C1 segment of cervical spinal cord (tissue), 14 donors: ENCODE measurements at places on chromosomes 13 and 19.

DNA sequence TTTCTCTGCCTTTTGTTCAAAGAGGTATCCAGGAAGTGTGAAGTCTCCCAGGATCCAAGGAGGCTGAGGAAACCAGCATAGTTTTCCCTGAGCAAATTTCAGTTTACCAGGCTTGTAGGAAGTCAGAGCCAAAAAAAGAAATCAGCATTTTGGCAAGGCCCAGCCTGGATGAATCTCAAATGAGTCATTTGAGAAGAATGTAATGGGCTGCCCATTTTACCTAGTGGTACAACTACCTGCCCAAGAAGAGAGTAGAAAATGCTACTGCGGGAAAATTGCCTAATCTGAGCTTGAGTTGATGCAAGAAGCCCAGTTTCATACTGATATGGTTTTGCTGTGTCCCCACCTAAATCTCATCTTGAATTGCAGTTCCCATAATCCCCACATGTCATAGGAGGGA is 284.1 kb upstream of the ZNF507 start:
- no peak for DNase-seq

DNA sequence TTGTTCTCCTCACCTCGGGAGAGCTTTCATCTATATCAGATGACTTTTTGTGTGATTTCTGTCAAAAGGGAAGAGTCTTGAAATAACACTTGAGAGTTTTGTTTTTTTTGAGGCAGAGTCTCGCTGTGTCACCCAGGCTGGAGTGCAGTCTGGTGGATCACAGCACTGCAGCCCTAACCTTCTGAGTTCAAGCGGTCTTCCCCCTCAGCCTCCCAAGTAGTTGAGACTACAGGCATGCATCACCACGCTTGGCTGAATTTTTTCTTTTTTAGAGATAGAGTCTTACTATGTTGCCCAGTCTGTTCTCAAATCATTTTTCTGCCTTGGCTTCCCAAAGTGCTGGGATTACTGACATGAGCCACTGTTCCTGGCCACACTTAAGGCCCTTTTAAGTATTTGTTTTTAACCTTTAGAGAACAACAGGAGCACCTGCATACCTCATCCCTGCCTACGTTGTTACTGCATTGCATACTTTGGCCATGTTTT is 11.4 kb downstream of the NDFIP2 start:
- DNase-seq: no peak

GRCh38 chr13:34863360-34864135 is 78.5 kb upstream of the NBEA start:
- DNase-seq: no peak

GRCh38 chr13:60009300-60010253 is 154.2 kb downstream of the DIAPH3 start:
- no peak for DNase-seq

DNA sequence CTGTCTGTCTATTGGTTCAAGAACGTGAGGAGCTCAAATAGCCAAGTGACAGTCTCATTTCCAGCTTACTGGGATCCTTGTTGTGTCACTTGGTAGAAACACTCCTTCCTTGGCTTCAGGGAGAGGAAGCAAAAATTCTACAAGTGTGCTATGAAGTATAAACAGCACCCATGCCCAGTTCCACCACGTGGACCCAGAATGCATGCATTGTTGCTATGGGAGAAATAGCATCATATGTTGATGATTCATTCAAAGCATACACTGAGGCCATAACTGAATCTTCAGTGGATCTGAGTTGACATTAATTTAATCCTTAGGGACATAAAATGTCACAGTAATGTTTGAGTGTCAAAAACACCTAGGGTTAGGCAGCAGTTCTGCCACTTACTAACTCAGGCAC is 199.0 kb upstream of the RXFP2 start:
- DNase-seq: no peak

DNA sequence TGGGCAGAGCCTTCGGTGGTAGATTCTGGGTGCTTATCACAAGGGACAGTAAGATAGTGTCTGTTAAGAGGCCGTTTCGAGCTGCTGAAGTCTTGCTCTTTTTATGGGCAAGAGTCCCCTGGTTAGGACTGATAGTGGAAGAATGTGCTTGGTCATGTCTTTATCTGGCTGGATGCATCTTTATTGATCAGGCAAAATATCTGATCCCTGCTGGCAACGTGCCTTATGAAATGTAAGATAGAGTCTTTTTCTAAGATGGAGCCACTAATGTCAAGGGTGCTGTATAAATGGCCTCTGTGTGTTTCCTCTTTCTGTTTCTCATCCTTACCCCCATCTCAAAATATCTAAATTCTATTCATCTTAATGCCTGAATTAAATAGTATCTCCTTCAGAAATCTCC is 53.3 kb downstream of the MYO16 start:
- DNase-seq: no peak

- DNase-seq: no peak
These were observed 206.9 kb downstream of the GGACT start for GRCh38 chr13:100381595-100382224.

DNA sequence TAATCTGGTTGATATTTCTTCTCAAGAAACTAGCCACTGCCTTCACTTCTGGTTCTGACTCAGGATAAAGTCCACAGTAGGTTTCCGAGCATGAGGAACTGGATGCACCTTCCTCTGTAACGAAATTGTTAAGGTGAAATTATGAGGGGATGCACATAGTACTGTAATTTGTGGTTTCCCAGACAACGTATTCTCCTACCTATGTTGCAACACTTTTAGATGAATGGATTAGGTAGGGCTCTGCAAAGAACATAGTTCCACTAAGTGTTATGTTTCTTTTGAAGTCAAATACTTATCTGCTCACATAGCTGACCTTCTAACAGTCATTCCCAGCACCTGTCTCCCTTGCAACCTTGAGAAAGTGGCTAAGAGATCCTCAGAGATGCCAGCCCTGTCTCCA is 5.7 kb upstream of the ZC3H13 start:
- DNase-seq: no peak

- DNase-seq: no peak
These were observed 218.0 kb downstream of the IRS2 start for GRCh38 chr13:109568339-109568818.

DNA sequence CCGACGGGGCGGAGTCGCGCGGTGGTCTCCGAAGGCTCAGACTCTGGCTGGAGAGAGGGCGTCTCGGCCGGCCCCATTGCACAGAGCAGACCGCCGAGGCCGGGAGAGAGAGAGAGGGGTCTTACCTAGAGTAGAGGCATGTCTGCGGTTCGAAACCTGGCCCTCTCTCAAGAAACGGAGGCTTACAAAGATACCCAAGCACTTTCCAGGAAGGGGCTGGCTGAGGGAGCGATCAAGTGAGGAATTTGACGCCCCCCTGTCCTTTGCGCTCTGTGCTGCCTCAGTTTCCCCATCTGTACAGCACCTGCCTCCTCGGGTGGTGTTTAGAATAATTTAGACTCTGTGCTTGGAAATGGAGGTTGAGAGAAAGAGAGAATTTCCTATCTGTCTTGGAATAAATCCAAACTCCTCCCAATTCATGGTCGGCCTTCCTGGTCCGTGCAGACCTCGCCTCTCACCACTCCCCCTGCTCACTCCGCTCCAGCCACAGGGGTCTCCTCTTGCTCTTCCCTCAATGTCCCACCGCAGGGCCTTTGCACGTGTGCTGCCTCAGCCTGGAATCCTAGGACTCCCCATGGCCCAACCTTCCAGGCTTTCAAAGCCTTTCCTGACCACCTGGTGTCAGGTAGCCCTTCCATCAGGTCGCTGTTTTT is 658 bp upstream of the ISOC2 start:
- no peak for DNase-seq

DNA sequence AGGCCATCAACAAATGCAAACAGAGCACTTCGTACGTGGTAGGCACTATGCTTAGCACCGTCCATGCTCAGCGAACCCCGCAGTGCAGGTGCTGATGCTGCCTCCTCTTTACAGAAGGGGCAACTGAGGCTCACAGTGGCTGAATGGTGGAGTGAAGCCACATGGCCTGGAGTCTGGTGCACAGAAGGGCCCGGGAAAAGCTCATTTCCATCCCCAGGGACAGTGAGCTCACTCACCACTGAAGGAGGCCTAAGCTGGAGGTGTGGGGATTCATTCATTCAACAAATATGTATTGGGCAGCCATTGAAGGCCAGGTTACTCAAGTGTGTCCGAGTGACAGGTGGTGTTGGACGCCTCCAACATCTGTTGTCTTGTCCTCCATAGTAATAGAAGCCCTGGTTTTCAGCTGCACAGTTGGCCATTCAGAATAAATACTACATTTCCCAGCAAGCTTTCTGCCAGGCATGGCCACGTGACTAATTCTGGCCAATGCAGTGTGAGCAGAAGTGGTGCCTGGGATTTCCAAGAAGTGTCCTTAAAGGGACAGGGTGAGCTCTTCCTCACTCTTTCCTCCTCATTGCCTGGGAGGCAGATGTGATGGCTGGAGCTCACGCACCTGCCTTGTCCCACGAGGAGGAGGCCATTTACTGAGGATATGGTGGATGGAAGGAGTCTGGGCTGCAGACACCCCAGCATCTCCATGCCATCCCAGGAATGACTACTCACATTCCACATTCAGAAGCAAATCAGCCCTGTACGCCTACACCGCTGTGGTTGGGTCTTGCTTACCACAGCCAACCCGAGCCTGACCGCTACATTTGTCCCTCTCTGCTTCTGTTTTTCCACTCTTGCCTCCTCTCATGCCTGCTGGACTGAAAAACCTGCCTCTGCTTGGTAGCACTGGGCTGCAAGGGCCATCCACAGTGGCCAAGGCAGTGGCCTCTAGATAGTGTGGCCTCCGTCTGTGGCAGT is 2.3 kb upstream of the ZNRF4 start:
- DNase-seq: no peak

DNA sequence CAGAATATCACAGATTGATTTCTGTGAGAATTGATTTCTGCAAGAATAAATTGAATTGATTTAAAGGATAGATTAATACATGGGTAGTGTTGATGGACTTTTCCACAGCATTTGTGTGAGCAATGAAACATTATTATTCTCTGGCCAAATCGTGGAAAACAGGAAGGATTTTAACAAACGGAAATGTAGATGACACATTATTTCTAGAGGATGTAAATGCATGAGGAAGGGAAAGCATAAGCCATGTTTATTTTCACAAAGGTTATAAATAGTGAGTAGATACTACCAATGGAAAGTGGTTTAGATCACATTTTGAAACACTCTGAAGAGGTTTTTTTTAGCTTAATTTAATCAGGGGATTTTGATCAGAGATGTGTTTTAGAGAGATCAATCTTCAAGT is 1534.6 kb upstream of the MIR17HG start:
- DNase-seq: no peak

- DNase-seq: no peak
These were observed 90.2 kb upstream of the RNF113B start for GRCh38 chr13:98267080-98267912.

DNA sequence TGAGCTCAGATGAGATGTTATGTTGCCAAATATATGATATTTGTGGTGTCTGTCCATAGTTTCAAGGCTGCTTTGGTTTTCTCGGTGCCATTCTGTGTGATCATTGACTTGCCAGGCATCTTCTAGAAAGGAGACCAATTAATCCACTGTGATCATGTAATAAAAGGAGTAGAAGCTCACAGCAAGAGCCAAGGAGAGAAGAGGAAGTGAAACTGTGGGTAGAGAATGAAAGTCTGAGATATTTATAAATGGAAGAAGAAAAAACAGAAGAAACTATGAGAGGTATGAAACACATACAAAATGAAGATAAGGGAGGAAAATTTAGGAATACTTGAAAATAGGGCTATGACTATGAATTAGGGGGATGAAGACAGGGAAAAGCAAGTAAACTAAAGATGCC is 11.1 kb upstream of the ZNF613 start:
- DNase-seq: no peak

- no peak for DNase-seq
These were observed 24.4 kb upstream of the GPR12 start for GRCh38 chr13:26784704-26785639.

- DNase-seq: no peak
These were observed 93.3 kb upstream of the ATXN8OS start for GRCh38 chr13:70014337-70014736.

DNA sequence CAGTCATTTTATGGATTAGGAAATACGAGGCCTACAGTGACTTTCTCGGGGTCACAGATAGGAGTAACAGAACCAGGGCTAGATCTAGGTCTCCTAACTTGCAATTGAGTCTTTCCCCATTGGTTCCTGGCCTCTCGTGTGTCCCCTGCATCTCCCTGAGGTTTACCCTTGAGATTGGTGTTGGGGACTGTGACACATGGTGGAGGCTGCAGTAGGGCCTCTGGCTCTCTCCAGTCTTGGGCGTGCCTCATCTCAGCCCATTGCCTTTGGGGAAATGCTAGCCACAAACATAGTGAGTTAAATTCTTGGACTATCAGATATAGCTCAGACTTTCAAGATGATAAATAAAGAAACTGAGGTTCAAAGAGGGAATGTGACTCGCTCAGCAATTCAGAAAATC is 212.1 kb downstream of the KCNRG start:
- DNase-seq: no peak

DNA sequence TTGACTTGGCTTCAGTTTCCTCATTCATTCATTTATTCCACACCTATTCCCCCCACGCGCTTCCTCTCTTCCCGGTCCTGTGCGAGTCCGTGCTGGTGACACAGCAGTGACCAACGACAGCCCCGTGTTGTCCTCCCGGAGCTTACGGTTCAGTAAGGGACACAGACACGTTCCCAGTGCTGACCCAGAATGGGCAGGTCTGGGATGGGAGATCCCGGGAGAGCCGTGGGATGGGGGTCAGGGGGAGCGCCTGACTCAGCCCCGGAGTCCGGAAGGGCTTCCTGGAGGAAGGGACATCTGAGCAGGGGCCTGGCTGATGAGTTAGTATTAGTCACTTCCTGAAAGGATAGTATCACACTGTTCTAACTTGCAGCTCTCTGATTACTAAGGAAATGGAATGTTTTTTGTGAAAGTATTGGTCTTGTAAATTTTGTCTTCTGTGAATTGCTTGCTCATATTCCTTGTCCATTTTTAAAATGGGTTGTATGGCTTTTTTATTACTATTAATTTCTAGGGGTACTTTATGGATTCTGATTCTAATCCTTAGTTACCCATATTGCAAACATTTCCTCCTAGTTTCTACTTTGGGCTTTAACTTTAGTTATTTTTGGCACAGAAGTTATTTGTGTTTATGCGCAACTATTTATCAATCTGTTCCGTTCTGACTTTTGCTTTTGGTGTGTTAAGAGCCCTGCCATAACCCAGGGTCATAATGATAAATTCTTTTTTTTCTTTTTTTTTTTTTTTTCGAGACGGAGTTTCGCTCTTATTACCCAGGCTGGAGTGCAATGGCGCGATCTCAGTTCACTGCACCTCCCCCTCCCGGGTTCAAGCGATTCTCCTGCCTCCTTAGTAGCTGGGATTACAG is 708 bp upstream of the ERCC1 start:
- DNase-seq: no peak
